Activated CD8-positive, alpha-beta memory T cell treated with anti-CD3 and anti-CD28 coated beads, Interleukin-2, amount 50 U/mL, for 48 hours (primary cell): ENCODE measurements at places on chromosomes 2 and 18.

- no peak for DNase-seq
Measured at GRCh38 chr2:140504601-140505000, 1626.2 kb downstream of the LRP1B start.

GRCh38 chr2:136238286-136239078, 120.5 kb upstream of the CXCR4 start:
- peak; percentile 68 for DNase-seq

DNA sequence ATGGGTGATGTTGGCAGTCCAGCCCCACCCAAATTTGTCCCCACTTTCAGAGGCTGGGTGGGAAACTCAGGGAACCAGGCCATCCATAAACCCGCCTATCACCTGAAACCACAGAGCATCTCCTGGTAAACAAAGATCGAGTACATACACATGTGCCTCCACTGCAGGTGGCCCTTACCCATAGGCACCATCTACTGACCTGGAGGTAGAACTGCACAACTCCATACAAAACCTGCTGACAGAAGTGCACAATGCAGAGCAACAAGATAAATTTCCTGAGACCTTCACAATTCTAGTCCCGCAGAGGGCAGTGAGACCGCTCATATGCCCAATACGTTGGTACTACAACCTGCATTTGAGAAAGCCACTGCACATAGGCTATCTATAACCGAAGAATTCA, 856.3 kb downstream of the SUCLG1 start:
- DNase-seq = no peak

GRCh38 chr2:178273787-178274360, 79.6 kb downstream of the OSBPL6 start:
- no peak for DNase-seq

GRCh38 chr2:7190587-7191324, 273.5 kb downstream of the RNF144A start:
- DNase-seq = no peak
